ENCODE measurements at places on chromosomes 3 and 15.

GRCh38 chr15:73228128-73228646 is 140.6 kb downstream of the HCN4 start:
- no peak for DNase-seq

DNA sequence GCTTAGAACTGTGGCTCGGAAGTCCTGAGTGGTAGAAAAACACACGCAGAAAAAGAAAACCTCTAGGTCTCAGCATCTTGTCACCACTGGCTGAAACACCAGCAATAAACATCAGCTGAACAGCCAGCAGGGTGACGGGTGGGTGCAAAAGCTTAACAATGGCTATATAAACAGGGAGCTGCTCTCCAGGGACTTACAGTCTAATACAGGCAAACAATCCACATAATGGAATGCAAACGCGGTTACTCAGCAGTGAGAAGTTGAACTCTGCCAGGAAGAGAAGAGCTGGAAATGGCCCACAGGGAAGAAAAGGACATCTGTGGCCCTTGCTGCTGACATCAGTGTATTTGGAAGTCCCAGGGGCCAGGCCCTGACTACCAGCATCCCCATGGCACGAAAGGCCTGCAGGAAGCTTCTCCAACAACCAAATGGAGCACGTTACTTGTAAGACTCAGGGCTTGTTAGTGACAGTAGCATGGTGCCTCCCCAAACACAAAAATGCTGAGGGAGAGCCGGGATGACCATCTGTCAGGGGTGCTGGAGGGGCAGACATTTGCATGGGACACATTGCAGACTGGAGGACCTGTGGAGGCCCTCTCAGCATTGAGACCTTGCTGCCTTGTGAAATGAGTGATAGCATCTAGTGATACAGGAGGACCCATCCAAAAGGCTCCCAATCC is 3.0 kb downstream of the HEG1 start:
- no peak for DNase-seq

GRCh38 chr3:185216607-185216958 is 37.3 kb downstream of the EHHADH start:
- DNase-seq, result no peak

DNA sequence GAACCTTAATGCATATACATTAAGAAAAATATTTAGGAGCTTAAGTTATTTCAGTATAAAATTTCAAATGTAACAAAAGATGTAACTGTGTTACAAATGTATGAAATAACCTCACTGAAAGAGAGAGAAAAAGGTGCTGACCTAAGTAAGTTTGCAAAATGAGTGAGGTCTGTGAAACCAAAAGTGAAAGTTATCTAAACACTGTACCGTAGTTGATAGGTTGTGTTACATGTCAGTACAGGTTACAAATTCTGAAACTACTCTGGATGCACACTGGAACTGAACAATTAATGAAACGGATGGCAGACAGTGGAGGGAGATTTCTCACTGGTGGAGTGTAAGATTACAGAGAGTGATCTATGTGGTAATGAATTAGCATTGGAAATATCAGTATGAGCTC is 420.7 kb downstream of the ZNF385D start:
- no peak for DNase-seq

GRCh38 chr15:84822653-84823281 is 5.6 kb downstream of the ALPK3 start:
- DNase-seq, result no peak

GRCh38 chr3:187833799-187834578 is 88.7 kb upstream of the BCL6 start:
- DNase-seq, result no peak

GRCh38 chr15:83053151-83053550 is 13.9 kb downstream of the BTBD1 start:
- DNase-seq, result no peak

- no peak for DNase-seq
Observed at GRCh38 chr15:31585240-31585639, 258.6 kb downstream of the KLF13 start.

DNA sequence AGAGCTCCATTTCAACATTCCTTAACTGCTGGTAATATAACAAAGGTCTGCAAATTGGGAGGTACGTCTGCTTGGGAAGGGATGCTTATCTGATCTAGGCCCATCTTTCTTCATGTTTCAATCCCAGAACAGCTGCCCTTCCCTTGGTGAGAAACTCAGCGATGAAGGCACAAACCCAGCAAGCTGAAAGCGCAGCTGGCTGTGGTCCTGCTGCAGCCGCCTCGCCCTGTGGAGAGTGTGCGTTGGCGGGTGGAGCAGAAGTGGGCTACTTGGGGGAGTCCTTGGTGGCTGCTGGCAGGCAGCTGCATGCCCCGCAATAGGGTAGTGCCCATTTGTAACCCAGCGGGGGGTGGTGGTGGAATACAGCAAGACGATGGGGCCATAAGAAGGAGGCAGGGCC is 160.6 kb upstream of the WNT5A start:
- DNase-seq, result no peak

GRCh38 chr3:141782386-141782932 is 19.3 kb downstream of the GRK7 start:
- no peak for DNase-seq

GRCh38 chr3:166089575-166089974 is 252.4 kb upstream of the BCHE start:
- DNase-seq, result no peak

GRCh38 chr15:81182756-81183438 is 13.8 kb upstream of the IL16 start:
- no peak for DNase-seq

GRCh38 chr3:22297436-22297835 is 546.4 kb upstream of the ZNF385D start:
- DNase-seq, result no peak

DNA sequence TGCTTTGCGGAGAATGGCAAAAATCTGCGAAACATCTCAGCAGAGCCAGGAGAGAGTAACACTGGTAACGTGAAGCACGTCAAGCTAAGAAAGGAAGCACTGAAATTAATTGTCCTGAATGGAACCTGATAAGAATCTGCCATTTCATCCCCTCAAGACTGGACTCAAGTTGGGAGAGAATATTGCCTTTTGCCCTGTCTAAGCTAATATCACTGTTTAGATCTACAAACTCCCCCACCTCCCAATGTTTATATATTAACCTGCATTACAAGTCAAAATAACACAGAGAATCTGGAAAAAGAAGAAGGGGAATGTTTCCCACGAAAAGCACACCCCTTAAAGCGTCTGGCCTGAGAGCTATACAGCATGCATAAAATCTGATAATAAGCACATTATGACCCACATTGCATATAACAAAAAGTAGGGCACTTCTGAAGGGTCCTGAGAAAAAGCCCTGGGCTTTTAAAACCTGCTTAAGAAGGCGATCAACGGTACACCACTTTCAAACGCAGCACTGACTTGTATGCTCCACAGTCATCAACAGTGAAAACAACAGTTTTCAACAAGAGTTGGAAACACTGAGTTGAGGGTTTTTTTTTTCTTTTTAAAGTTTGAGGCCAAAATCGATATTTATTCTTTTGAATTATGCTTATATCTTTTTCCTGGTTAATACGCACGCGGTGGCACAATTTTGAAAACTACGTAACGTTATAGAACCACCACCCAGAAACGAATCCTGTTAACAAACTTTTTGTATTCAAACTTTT is 1.4 kb upstream of the KAT2B start:
- no peak for DNase-seq

GRCh38 chr15:37016231-37016630 is 84.1 kb downstream of the MEIS2 start:
- no peak for DNase-seq

- DNase-seq, result no peak
Observed at GRCh38 chr3:114887806-114888205, 259.3 kb downstream of the ZBTB20 start.

GRCh38 chr3:152497457-152497856 is 228.7 kb downstream of the MBNL1 start:
- no peak for DNase-seq

DNA sequence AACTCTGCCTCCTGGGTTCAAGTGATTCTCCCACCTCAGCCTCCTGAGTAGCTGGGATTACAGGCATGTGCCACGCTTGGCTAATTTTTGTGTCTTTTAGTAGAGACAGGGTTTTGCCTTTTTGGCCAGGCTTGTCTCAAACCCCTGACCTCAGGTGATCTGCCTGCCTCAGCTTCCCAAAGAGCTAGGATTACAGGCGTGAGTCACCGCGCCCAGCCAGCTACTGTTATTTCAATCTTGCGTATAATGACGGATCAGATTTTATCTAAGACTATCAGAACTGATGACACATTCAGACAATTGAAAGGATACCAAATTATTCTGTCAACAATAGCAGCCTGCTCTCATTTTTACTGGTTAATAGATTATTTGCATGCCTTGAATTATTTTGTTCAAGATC is 612.2 kb downstream of the ZIC1 start:
- DNase-seq, result no peak

GRCh38 chr15:61035311-61035710 is 193.8 kb downstream of the RORA start:
- no peak for DNase-seq

DNA sequence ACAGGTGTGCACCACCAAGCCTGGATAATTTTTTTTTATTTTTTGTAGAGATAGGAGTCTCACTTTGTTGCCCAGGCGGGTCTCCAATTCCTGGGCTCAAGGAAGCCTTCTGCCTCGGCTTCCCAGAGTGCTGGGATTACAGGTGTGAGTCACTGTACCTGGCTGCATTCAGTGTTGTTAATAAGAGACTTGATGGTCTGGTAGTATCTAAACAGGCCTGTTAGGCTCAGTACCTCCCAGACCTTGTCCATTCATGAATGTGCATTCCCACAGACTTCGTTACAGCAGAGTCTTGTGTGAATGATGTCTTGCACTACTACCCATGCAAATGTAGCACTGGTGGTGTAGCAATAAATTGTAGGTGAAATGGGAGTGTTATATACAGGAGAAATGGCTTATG is 17.7 kb downstream of the CMTM8 start:
- DNase-seq, result no peak

GRCh38 chr3:133089906-133090485 is 51.8 kb downstream of the TMEM108 start:
- no peak for DNase-seq

- DNase-seq, result no peak
Observed at GRCh38 chr3:74066456-74066855, 441.7 kb upstream of the PDZRN3 start.
